Pancreas (tissue), 10 donors: ENCODE measurements at places on chromosomes 7 and 10. TPM values are rescaled to one million over a fixed set of nuclear protein-coding genes. Genes with fewer than 3 reads are reported as not detected.

Gene CDC14C
- total RNA-seq, result not detected

Gene CAMK2B
- total RNA-seq, result 2.7 TPM

Gene NEUROG3
- 0.20 TPM for total RNA-seq

Gene GSDME
- 1.6 TPM for total RNA-seq

Gene PAOX
- 4.2 TPM for total RNA-seq

Gene INA
- total RNA-seq, result 1.9 TPM

Gene PNLIPRP3
- total RNA-seq, result 0.32 TPM

Gene RASA4B
- total RNA-seq, result 8.4 TPM

Gene NRP1
- total RNA-seq, result 27.9 TPM
